ENCODE measurements at places on chromosomes 3 and 15.

DNA sequence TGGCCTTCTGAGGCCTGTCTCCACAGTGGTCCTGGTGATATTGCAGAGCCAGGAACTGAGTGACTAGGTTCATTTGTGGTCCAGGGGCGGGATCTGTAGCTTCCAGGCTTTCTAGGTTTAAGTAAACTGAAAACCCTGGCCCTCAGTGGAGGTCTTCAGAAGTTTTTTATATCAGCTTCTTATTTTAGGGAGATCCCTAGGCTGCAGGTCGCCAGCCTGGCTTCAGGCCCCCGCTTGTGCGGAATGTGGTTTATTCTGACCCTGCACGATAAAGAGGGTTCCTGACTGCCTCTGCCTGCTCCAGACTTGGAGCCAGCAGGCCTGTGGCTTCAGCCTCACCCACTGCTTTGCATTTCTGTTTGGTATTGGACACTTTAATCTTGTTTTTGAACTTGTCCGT lies 133.9 kb upstream of the PLXNA1 start:
- no peak for DNase-seq

GRCh38 chr3:107848351-107848915 lies 242.4 kb downstream of the CD47 start:
- no peak for DNase-seq

DNA sequence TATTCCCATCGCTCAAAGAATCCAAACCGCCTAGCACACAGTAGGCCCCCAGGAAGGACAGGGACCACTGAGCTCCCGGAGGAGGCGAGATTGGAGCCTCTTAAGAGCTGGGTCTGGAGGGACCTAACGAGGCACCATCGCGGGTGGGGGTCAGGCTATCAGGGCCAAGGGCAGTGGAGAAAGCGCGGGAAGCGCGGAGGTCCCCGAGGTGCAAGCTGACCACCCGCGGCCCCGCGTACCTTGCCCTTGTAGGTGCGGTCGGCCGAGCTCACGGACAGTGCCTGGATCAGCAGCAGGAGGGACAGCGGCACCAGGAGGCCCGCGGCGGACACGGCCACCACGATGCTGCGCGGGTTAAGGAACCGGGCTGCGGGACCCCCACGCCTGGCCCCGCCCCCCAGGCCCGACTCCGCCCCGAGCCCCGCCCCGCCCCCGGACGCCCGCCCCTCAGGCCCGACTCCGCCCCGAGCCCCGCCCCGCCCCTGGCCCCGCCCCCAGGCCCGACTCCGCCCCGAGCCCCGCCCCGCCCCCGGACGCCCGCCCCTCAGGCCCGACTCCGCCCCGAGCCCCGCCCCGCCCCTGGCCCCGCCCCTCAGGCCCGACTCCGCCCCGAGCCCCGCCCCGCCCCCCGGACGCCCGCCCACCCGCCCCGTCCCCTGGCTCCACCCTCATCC lies 3.9 kb downstream of the ZDHHC19 start:
- DNase-seq = no peak

DNA sequence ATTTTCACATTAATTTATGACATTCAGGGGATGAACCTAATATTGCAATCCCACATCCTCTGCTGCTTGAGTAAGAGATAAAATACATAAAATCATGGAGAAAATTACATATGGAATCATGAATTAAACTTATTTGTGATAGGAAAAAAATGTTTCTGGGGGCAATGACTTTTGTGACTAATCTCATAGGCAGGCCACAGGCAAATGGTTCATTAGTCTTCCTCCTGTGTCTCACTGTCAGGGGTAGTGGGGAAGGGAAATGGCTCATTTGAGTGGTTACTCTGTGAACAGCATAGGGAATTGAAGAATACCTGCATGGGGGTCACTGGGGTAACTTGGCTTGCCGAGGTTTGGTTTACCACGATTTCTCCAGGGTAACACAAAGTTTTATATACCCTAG lies 72.0 kb downstream of the TFG start:
- DNase-seq = peak; percentile 22

- DNase-seq = no peak
These were observed 11.9 kb downstream of the RAP2B start for GRCh38 chr3:153173758-153174516.
